NCI-H510A (cell line): ENCODE measurements at places on chromosomes 6 and 20.

GRCh38 chr20:24695529-24696225 lies 226.2 kb downstream of the SYNDIG1 start:
- no peak for DNase-seq

DNA sequence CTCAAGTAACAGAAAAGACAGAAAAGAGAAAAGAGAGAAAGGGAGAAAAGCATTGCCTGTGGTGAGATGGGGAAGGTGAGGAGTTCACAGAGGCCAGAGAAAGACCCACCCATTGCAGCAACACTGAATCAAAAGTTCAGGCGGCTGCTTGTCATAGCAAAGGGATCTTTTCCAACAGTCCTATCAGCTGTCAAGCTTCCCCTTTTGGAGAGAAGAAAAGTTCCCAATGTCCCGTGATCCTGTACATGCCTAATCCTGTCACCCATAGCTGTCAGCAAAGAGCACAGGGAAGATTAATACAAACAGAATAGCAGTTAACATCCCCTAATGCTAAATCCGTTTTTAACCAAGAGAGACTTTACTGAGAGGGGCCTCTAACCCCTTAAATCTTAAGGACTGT lies 8.9 kb upstream of the TRIM38 start:
- DNase-seq = no peak

DNA sequence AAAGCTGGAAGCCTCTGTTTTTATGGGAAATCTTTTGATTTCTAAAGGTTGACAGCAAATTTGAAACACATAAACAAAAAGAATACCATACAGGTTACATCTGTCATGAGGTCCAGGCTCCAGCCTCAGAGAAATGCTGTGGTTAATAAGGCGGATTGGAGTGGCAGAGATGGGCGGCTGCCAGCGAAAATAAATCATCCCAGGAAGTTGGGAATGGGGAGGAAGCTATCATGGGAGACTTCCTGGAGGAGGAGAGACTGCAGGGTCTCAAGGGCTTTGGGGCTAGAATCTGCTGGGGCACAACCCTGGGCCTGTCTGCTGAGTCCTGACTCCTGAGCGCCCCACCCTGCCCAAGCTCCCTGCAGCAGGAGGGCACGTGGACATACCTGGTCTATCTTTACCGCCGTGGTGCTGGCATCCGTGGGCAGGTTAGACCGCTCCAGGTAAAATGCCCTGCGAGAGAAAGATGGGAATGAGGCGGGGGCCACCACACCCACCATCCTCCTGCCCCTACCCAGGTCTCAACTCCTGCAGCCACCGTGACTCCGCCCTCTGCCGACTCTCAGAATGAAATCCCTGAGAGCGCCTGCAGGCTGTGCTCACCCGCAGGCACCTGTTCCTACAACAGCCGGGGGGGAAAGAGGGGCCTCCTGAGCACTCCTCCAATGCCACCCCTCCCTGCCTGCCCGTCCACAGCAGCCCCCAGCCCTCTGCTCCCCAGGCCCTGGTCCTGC lies 197.3 kb downstream of the PREX1 start:
- no peak for DNase-seq

GRCh38 chr6:103367212-103367611 lies 1492.5 kb downstream of the HACE1 start:
- DNase-seq = no peak

GRCh38 chr20:2578475-2579192 lies 42.3 kb downstream of the TMC2 start:
- no peak for DNase-seq

- DNase-seq = no peak
These were observed 123.3 kb downstream of the PXDC1 start for GRCh38 chr6:3627956-3628835.

- no peak for DNase-seq
These were observed 104.0 kb downstream of the ARHGAP18 start for GRCh38 chr6:129605967-129606366.

DNA sequence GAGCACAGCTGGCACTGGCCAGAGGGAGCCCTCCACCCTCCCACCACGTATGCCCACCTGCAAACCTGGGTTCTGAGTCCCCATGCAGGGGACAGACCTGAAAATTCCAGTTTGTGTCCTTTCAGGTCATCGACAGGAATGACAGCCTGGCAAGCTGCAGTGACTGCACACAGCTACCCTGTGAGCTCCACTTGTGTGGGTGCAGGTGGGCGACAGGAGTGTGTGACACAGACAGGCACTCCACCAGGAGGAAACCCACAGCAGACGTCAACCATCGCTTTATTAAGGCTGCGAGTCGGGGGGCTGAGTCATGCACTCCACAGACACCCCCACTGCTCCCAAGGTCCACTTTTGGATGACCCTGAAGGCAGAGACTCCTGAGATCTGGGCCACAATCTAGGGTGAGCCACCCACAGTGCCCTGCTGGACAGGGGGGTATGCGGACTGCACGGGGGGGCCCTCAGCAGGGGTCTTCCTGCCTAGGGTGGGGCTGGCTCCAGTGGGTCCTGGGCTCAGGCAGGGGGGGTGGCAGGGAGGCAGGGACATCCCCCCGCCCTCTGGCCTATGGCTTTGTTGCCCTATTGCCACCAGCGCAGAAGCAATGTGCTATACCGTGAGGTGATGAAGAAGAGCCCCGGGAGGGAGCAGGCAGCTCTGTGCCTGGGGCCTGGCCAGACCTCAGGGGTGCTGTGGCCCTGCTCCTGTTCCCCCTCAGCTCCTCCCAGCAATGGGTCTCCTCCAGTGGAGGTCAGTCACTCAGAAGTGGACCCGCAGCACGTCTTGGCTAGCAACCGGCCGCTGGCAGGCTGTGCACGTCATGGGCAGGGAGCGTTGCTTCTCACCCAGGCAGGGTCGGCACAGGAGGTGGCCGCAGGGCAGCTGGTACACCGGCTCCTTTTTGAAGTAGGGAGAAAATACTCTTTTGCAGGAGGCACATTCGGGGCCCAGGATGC lies 25.1 kb upstream of the AVP start:
- no peak for DNase-seq

DNA sequence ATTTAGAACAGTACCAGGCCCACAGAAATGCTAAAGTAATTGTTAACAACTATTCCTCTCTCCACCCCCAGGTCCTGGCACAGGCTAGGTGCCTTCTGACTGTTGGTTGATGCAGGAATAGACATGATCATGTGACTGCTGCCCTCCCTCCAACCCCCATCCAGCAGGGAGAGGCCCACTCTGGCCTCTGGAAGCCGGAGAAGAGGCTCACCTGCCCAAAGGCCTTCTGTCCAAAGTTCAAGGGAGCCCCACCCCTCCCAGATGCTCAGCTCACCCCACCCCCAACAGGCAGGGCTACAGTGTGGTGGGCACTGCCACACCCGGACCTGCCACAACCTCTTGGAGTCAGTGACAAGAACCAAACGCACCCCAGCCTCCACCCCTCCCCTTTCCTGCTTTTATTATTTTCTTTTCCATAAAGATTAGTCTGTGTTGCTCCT lies 26.9 kb upstream of the FOXP4 start:
- DNase-seq = peak; percentile 53

GRCh38 chr6:158655569-158656450 lies 6.0 kb downstream of the SYTL3 start:
- DNase-seq = peak; percentile 92

DNA sequence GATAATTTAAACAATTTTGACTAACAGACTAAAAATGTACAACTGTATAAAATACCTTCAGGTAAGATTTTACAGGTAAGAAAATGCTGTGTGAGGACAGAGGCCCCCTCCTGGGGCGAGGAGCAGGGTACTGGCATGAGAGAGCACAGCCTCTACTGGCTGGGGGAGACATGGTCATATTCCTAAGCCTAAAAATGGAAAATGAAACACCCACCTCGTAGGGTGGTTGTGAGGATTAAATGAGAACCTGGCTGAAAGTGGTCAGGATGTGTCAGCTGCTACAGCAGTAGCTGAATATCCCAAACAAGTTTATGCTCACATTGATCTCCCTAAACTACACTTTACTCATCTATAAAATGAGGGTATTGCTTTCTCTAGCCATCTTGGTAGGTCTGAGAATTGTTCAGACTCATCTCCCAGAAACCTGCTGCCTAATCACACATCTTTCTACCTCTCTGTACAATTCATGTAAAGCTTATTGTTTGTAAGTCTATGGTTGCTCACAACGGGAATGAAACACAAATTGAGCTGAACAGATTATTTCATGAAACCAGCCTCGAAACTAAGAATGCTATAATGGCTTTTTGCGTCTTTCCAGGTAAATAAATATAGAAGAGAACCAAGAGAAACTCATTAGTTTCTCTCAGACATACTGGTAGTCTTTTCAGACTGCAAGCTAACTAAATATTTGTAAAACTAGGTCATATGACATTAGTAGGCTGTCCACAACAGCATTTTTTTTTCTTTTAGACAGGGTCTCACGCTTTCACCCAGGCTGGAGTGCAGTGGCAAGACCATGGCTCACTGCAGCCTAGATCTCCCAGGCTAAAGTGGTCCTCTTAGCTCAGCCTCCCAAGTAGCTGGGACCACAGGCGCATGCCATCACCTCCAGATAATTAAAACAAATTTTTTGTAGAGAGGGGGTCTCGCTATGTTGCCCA lies 69.6 kb downstream of the POPDC3 start:
- no peak for DNase-seq

DNA sequence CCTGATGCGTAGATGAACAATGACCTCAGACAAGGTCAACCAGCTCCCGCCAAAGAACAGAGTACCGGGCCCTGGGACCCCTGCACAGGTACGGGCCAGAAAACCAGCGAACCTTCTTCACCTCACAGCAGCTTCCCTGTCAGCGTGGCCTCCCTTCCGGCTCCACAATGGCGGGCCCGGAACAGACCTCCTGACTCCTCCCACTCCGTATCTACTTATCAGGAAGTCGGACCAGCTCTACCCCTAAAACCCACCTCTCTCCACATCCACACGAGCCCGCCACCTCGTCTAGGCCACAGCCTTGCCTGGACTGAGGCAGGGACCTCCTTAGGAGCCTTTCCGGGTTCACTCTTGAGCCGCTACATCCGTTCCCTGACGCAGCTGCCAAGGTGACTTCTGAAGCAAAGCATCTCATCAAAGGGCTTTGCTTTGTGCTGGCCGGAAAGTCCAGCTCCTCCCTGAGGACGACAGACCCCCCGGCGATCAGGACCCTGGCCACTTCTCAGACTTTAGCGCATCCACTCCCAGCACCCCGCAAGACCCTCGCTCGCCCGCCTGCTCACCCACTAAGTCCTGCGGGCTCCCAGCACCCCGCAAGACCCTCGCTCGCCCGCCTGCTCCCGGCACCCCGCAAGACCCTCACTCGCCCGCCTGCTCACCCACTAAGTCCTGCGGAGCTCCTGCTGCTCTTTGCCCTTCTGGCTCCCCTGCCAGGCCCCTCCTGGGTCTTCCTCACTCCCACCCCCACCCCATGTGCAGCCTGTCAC lies 308.3 kb upstream of the FOXQ1 start:
- no peak for DNase-seq

- no peak for DNase-seq
These were observed 93.3 kb upstream of the MARCKS start for GRCh38 chr6:113763876-113764275.

DNA sequence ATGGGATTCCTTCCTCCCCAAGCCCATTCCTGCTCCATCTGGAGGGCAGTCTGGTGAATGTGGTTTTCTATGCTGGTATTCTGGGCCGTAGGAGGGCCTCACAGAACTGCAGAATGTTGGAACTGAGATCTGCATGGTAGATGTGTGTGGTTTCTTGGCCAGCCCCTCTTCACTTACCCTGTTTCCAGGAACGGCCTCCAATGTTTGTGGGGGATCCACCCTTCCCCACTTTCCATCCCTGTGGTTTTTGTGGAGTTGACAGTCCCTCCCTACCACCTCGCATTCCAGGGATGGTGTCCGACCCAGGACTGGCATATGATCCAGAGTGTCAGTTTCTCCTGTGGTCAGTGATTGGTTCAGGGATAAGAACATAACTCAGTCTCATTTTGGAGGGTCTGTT lies 26.7 kb upstream of the TMEM14A start:
- DNase-seq = no peak

DNA sequence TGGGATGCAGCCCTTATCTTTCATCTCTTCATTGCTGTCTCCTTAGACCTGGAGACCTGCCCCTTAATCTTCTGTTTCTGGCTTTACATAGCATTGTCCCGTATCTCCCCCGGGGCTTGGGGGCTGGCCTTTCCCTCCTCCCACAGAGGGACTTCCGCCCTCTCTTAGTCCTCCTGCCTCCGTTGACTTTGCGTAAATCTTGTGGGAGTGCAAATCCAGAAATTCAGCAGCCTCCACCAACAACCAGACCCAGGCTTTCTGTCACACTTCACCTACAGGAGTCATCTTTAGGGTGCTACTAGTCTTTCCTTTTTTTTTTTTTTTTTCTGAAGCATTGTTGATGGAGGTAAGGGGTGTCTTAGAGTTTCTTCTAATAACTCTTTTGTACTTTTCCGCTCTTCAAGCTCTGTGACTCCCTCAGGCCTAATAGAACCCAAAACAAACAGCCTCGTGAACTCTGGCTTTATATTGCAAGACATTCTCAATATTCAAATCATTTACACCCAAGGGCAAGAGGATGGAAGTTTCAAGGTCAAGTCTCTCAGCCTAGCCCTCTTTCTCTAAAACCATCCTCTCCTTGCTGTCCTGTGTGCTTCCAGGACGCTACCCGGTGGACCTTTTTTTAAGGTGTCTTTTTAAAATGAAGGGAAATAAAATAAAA lies 66.2 kb downstream of the RREB1 start:
- DNase-seq = no peak

DNA sequence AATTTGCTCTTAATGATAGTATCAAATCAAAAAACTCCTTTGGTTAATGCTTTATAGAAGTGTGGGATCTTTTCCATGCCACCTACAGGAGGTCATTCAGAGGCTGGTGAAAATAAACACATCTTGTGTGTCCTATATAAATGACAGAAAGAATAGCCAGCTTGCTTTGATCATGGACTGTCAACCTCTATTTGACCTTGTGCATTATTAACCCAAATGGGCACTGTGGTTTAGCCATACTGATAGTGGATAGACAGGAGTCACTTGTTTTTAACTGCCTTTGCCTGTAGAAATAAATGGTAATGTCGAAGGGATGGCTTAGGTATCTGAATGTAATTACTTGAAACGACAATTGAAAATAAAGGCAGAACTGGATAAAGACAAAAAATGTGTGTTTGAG lies 123.8 kb downstream of the CDKAL1 start:
- no peak for DNase-seq

- no peak for DNase-seq
These were observed 8.4 kb downstream of the PSMG4 start for GRCh38 chr6:3267162-3267561.

GRCh38 chr20:39861381-39861780 lies 827.7 kb downstream of the MAFB start:
- DNase-seq = peak; percentile 84

DNA sequence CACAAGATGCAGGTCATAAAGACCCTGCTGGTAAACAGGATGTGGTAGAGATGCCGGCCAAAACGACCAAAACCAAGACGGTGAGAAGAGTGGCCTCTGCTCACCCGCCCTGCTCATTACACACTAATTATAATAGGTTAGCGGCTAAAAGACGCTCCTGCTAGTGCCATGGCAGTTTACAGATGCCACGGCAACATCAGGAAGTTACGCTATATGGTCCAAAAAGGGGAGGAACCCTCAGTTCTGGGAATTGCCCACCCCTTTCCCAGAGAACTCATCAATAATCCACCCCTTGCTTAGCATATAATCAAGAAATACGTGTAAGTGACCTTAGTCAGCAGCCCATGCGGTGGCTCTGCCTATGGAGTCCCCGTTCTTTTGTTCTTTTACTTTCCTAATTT lies 17.6 kb downstream of the BHLHE23 start:
- DNase-seq = no peak

- no peak for DNase-seq
These were observed 21.3 kb downstream of the CD40 start for GRCh38 chr20:46139266-46139889.

- no peak for DNase-seq
These were observed 265.6 kb upstream of the JAG1 start for GRCh38 chr20:10939331-10939941.
